ENCODE measurements at places on chromosomes 3 and 15.

GRCh38 chr3:131716007-131716406 lies 213.2 kb upstream of the MRPL3 start:
- no peak for DNase-seq

GRCh38 chr3:119571688-119572087 lies 7.6 kb upstream of the ADPRH start:
- no peak for DNase-seq

DNA sequence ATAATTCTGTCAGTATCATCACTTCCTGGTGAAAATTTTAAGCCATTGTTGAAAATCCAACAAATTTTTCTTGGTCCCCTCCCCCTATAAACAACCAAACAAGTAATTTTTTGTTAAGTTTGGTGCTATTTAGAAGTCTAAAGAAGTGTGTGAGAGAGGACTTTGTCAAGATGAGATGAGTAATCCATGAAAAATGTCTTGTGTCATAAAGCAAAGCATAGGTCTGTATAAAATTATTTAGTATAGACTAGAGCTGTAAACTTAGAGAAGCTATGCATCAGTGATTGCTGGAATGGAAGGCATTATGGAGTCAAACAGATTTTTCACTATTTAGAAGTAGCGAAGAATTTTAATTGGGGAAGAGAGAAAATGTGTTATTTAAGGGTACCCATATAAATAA lies 31.4 kb downstream of the MAPK6 start:
- DNase-seq: peak; percentile 77

DNA sequence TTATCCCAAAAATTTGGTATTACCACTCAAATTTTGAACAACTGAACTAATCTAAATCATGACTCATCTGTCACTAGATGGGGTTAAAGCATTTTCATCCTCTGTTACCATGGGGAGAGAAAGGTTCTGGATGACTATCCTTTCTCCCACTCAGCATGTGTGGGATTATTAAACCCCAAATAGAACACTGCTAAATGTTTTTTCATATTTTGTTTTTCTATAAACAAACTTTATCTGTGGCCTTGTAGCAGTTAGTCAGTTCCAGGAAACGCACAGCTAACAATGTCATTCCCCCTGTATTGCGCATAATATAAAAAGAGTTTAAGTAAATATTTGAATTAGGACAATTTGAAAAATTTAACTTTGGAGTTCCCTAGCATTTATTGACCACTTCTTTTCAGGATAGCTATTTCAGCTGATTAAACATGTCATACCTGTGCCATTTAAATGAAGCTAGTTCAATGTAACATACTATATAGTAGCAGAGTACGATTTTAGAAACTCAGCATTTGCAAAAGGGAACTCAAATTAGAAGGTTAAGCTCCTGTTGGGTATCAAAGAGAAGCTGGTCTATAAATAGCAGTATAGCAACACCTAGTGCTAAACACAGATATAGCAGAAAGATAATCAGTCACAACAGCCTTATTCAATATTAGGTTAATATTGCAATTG lies 9.2 kb upstream of the TMEM212 start:
- DNase-seq: peak; percentile 53

DNA sequence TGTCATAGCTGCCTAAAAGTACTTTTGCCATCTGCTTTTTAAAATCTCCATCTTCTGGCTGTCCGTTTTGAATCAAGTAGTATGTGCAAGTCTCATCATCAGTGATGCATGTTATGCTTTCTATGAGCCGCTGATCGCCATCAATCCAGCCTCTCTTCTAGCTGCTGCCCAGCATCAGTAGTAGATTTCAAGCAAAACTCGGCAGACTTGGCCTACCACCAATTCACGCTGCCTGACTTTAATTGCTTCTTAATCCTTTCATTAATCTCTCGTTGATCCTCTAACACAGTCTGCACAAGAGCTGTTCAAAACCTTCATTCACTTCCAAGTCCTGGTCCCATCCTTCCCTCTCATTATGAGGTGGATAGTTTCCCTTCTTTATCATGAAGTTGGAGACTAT lies 104.9 kb downstream of the NSUN3 start:
- no peak for DNase-seq

GRCh38 chr3:8970971-8971589 lies 7.8 kb upstream of the RAD18 start:
- peak; percentile 62 for DNase-seq

GRCh38 chr3:106276755-106277612 lies 408.2 kb upstream of the CBLB start:
- DNase-seq: no peak

- DNase-seq: no peak
Observed at GRCh38 chr3:113254171-113254947, 43.0 kb downstream of the BOC start.

DNA sequence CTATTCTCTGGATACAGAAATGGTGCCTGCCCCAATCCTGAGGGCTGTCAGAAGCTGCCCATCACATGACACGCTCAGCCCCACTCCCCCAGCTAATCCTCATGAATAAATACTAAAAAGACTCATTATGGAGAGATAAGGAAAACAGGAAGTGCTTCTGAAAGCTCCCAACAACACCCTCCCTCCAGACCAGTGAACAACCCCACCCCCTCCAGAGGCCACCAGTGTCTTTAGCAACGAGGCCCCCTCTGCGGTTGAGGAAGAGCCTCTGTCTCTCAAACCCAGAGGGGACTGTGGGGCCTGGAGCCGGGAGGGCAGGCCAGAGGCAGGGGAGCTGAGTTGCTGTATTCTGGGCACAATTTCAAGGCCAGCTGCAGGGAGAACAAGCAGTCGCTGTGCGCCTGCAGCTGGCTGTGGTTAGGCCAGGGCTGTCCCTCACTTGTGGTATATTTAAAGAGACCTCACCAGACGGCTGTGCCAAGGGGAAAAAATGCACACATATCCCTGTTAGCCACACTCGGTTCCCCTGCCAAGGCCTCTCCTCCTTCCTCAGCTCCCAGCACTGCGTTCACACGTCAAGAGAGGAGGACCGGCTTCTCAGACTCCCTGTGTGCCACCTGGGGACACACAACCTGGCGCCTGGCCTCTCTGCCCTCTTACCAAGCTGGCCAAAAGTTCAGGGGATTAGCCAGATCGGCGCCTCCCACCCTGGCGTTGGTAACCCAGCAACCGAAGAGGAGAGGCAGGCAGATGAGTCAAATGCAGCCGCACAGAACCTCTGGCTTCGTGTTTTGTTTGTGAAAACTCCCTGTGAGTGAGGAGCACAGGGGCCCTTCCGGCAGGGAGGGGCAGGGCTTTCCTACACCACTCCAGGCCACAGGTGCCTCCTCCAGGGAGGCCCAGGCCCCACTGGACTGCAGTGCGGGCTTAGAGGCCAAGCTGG lies 101.2 kb upstream of the ETV5 start:
- DNase-seq: peak; percentile 54

DNA sequence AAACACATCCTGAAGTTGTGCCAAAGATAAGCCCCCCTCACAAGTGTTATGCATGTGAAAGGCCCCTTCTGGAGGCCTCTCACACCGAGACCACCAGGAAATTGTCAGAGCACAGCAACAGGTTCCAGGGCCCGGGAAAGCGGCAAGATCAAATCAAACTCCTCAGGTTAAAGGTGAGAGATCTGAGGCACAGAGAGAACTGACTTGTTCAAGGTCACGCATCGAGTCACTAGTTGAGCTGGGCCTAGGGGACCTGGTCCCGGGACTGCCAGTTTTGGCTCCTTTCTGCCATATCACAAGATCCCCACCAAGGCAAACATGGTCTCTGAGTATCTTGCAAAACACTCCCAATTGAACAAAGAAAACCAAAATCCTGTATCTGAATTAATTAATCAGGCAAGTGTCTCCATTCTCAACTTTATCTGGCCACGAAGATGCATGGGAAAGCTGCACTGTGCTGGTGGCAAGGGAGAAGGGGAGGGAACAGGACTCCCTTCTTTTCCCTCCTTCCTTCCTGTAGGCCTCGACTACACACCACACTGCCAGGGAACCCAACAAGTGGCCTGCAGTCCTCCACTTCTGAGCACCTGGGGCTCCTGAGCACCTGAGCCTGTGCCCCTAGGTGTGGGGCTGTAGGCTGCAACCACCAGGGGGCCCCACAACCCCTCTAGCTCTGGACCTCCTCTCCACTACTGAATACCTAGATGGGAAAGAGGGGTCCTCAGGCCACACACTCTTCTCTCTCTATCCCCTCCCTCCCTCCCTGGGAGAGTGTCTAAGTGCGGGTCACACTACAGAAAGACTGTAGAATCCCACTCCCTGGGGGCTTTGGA lies 37.3 kb downstream of the ANP32A start:
- no peak for DNase-seq

DNA sequence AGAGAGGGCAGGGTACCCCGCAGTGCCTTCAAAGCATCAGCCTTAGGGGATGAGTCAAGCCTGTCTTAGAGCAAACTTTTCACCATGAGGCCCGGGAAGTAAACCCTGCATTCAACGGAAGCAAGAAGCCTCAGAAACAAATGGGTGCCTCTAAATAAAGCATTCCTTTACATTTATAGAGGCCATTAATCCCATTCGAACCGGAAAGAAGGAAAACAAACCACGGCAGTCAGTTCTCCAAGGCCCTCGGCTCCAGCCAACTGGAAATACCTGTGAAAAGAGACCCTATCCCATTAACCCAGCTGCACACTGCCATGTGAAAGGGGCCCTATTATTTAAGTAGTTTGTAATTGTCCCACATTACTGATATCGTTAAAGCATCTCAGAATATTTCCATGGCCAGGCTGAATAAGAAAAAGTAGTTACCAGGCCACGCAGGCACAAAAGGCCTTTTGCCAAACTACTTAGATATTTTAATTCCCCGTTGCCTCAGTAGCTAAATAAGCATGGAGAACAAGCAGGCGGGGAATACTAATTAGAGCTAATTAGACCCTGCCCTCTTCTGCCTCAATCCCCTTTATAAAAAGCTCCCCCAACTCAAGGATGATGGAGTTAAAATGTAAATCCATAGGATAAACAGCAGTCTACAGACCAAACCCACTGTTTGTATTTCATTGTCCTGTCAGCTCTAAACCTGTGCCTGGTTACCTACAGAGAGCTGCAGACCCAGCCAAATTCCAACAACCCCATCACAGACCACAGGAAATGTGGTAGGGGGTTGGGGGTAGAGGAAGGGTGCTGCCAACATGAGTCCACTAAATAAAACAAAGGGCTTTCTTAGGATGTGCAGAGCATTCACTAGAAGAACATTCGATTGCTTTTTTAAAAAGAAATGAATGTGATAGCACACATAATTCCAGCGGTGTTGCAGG lies 4.1 kb downstream of the ITGB5 start:
- peak; percentile 45 for DNase-seq

GRCh38 chr3:45538641-45538986 lies 55.9 kb upstream of the LIMD1 start:
- no peak for DNase-seq

GRCh38 chr3:118272991-118273390 lies 761.7 kb downstream of the IGSF11 start:
- no peak for DNase-seq

DNA sequence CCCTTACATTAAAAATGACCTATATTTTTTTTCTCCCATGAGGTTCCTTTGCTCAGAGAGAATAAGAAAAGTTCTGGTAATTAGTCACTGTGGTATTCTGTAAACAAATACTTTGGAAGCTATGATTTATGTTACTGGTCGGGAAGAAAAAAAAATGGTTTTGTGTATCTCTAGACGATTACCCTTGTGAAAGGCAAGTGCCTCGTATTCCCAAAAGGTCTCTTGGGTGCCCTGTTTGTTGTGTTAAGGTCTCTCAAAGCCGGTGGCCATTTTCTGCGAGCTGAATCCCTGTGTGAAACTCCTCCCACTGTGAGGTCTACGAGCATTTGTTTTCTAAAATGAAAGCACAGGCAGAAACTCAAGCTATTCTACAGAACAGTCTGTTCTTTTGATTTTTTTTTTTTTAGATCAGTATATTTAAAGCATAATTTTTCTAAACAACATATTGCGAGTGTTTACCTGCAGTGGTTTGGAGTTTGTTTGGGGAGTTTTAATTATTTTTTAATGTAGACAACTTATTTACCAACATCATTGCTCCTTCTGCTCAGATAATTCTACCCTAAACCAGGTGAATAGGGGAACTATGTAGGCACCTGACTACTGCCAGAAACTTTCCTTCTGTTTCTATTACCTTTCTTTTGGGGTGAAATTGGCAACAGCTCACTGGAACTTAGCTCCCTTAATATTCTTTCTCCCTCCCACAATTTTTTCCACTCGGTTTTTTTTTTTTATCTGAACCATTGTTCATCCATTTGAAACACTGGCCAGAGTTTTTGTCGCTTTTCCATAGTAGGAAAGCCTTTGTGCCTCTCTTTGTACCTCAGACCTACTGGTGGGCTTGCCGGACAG lies 44.0 kb downstream of the ZBTB38 start:
- peak; percentile 76 for DNase-seq

DNA sequence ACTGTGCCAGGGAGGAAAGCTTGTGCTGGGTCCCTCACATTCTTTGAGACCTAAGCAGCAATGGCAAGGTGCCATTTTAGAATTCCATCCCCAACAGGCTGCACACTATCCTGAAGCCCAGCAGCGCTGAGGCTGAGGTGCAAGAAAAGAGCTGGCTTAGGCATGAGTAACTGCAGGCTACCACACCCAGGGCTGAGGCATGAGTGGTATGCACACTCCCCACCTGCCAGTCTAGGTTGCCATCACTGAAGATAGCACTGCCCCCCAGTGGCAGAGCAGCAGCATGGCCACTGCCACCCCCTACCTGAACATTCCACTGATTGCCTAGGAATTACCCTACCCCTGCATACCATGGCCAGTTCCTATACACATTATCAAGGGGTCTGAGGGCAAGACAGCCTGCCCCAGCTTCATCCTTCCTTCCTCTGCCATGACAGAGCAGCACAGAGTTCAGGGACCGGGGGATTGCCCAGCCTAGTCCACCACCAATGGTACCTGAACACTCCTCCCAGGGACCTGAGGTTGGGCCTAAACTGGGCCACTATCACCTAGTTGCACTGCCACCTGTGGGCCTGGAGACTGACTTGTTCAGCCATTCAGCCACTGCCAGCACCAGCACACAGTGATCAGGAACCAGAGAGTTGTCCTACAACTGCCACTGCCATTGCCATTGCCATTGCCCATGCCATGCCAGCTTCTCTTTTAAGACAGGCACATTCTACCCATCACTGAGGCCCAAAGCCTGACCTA lies 129.8 kb downstream of the SATB1 start:
- DNase-seq: peak; percentile 86

DNA sequence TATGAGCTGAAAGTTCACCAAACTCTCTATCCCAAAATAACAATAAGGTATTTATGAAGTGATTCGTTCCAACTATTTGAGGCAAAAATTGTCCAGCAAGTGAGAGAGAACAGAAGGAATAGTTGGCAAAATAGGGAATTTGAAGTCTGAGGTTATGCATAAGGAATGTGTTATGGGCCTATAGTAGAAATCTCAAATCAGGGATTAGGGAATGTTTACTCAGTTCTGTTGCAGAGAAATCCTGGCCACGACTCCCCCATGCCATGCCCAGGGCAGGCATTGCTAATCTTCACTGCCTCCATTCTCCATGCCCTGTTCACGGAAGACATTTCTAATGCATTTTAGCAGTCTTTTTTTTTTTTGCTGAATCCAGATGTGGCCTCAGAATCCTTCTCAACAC lies 58.6 kb downstream of the FLNB start:
- DNase-seq: peak; percentile 90

GRCh38 chr15:41821831-41822230 lies 6.1 kb upstream of the JMJD7 start:
- no peak for DNase-seq

GRCh38 chr3:37542772-37543449 lies 318.8 kb upstream of the CTDSPL start:
- DNase-seq: no peak

All from fibroblast of skin of right biceps (primary cell).